NCI-H524 (cell line): ENCODE measurements at places on chromosomes 3 and 15.

DNA sequence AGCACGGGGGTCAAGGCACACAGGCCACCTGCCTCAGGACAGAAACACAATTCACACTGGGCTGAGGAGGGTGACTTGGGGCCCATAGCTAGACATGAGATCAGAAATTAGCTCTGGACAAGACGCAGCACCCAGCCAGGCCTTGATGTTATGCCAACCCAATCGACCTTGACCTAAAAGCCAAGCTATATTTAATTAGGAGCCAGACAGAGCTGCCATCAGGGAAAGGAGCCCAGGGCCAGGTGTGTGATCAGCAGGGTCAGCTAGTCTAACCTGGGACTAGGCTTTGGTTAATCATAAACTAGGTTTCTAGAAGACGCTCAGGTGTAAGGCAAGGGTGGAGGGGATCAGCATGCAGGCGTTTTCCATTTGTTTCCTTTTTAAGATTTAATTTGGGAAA, 23.9 kb upstream of the SLC25A36 start:
- no peak for DNase-seq

DNA sequence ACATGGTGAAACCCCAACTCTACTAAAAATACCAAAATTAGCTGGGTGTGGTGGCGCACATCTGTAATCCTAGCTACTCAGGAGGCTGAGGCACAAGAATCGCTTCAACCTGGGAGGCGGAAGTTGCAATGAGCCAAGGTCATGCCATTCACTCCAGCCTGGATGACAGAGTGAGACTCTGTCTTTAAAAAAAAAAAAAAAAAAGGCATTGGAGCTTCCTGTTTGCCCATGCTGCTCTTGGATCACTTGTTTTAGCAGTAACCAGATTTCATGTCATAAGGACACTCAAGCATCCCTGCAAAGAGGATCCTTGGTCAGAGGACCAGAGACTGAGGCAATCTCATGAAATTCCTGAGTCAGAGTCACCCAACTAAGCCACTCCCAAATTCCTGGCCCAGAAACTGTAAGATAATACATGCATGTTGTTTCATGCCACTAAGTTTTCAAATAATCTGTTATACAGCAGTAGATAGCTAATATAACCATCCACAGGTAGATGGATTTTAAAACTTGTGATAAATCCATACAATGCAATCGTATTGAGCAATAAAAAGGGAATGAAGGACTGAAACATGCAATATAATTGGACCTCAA, 82.0 kb upstream of the XXYLT1 start:
- DNase-seq: no peak

- DNase-seq: no peak
Observed at GRCh38 chr3:29649815-29650547, 369.1 kb downstream of the RBMS3 start.

DNA sequence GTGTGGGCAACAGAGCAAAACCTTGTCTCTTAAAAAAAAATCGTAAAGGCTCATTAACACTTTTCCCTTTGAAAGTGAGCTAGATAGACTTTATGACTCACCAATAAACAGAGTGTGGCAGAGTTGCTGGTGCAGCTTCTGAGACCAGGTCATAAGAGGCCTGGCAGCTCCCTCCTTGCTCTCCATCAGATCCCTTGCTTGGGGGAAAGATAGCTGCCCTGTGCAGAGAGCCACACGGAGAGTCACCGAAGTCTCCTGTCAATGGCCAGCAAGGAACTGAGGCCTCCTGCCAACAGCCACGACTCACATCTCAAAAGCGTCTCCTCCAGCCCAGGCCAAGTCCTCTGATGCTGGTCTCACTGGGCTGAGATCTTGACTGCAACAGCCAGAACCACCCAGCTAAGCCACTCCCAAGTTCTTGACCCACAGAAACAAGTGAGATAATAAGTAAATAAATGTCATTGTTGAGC, 8.7 kb upstream of the GP9 start:
- DNase-seq: no peak

DNA sequence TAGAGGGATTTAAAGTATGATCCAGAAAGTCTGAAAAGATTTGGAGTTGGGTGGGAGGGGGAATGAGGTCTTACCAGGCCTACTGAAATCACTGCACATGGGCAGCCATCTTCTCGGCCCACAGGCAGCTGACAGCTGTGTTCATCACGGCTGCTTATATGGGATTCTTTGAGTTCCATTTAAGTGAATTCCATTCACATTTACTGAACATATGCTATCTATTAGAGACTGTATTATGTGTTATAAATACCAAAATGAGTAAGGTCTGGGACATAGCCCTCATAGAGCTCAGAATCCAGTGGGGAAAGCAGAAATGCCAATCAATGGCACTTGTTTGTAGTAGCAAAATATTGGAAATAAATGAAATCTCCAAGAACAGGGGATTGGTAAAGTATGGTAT, 91.1 kb downstream of the TRIM42 start:
- DNase-seq: no peak

- no peak for DNase-seq
Observed at GRCh38 chr3:105284876-105285275, 81.8 kb upstream of the ALCAM start.

DNA sequence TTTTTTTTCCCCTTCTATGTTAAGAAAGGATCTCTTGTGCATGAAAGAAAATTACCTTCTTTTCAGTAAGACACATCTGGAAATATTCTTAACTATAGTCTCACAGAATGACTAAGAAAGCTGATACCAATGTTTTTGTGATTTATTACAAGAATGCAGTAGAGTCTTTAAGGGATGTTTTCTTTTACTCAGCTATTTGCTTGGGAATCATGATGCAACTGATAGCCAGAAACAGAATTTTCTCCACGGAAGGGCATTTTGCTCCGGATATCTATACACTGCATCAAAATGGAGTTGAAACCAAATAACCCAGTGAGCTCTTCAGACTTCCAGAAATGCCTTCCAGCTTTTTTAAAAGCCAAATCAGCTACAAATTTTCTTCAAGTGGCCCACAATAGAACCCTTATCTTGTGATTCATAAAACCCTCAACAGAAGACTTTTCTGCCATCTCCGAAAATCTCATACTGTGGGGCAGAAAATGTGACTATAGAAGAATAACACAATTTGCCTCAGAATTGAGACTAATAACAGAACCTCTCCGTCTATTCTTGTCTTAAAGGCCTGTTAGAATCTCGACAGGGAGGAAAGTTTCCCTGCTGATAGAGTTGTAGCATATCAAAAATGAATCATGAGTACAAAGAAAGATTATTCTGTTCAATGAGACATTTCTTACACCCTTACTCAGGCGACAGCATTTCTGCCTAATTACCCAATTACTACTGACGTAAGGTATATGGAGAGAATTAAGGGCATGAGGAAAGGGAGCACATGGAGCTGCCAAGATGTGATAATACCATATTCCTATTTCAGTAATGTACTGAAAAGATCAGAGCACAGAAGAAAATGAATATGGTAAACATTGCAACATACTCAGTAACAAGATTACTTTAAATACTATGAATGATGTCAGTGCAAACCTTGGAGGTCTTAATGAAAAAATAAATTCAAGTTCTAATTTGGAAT, 900.1 kb downstream of the ROBO1 start:
- DNase-seq: peak; percentile 13

DNA sequence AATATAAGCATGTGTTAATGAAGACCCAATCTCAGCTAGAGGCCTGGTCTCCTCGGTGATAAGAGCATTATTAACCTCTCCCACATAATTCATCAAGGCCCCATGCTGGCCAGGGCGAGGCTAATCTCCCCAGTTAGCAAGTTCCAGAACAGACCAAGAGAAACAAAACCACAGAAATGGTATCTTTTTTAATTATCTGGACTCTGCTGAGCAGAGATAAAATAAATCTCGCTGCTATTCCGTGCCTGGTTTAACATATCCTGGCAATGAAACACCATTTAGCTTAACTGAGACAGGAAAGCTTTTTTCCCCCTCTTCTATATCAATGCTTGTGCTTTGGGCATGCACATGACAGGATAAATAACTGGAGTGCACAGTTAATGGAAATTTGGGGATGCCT, 72.5 kb upstream of the ARHGEF3 start:
- DNase-seq: no peak

DNA sequence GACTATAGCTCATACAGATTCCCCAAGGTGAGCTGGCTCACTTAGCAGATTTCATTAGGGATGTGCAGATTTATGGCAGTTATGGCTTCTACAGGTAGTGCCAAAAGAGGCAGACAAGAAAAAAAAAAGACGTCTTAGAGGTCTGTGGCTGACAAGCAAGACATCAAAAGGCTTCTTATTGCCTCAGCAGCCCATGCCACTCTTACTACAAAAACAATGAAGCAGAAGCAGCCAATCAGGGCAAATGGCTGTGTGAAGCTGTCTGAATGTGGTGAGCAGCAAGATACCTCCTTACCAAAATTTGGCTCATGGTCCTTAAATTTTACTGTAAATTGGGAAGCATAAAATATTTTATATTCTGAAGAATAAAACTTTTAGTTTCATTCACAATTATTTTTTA, 557.5 kb upstream of the GOLIM4 start:
- no peak for DNase-seq

GRCh38 chr3:68759526-68760035, 172.8 kb downstream of the TAFA4 start:
- peak; percentile 2 for DNase-seq
